ENCODE measurements at places on chromosomes 4 and X.
A peak's percentile ranks its signal among the peaks of the same experiment; 100 is the strongest.

DNA sequence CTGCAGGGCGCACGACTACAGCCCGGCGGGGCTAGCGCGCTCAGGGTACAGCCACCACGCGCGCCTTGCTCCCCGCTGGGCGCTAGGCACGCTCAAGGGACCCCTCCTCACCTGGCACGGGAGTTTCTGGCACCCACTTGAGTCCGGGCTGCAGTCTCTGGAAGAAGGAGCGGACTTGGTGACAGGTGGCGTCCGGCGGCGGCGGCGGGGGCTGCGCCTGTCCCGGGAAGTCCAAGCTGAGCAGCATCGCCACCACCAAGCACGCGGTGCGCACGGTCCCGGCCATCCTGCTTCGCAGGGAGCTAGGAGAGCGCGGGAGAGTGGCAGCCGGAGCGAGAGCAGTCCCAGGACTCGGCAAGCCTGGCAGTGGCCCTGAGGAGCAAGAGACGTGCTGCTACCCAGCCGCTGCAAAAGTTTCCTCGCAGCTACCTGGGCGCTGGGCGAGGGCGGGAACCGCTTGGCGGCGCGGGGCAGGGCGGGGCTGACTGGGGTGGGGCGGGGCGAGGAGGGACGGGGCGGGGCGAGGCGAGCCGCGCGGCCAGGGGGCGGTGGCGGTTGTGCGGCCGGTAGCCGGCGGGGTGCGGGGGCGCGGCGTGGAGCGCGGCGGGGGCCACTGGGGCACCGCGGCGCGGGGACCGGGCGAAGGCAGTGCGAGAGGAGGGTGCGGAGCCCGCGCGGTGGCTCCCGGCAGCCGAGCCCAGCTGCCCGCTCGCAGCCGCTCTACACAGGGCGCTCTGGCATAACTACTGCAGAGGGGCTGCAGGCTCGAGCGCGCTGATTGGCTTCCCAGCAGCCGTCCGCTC, at the start of gene GPC3:
Gene GPC3 (minus strand): TSS at position 431 of the 803 bp plus-strand sequence.
- DNase-seq = no peak

DNA sequence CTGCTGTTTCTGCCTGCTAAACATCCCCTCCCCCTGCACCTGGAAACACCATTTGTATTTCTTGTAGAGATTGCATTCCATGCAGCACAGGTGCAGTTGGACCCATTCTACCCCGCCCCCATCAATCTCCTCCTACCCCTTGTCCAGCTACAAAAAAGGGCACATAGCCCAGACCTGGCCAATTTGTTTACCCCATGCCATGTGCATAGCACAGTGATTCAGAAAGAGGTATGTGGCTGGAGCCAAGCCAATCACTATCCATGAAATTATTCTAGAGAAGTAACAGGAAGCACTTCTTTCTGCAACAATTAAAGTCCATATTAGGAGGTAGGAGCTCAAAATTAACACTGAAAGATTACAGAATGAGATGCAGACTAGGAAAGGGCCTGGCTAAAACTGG, 20.2 kb upstream of the TMEM184C start:
- DNase-seq = no peak

GRCh38 chrX:7372825-7373525, 225.0 kb upstream of the PUDP start:
- DNase-seq = no peak

DNA sequence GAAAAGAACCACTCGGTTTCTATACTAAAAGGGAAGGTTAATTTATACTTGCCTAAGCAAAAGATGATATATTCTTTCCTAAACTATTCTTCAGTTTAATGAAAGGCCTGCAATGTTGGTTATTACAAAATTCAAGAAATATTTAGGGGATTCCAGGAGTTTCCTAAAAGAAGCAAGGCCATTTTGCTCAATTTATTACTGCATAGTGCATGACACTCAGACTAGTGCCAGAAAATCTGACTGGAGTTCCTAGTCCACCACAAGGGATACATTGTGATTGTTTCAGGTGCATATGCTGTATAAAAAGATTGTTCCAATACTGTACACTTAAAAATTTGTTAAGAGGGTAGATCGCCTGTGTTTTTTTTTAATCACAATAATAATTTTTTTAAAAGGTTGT, 78.7 kb downstream of the CAPN6 start:
- no peak for DNase-seq

DNA sequence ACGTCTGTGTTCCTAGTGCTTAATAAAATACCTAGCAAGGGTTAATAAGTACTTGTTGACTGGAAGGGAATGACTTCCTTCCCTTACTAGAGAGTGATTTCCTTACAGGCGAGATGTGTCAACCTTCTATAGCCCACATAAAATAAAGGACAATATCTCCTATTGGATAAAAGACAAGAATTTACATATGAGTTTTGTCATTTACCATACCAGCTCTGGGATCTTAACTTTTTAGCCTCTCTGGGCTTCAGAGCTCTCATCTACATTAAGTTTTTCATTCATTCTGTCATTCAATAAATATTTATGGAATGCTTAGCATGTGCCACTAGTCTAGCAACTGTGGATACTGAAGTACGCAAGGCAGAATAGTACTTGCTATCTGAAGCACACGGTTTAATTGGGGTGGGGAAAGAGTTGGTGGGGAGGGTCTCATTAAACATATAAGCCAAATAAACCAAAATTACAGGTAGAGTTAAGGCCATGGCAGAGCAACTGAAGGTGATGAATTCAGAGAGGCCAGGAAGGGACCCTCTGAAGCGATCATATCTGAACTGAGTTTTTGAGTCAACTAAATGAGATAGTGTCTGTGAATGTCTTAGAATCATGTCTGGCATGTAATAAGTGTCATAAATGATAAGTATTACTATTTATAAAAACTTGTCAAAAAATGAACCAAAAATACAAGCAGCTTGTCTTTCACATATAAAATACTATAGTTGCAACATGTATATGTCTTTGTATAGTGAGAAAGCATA, 91.6 kb upstream of the BMP2K start:
- no peak for DNase-seq

DNA sequence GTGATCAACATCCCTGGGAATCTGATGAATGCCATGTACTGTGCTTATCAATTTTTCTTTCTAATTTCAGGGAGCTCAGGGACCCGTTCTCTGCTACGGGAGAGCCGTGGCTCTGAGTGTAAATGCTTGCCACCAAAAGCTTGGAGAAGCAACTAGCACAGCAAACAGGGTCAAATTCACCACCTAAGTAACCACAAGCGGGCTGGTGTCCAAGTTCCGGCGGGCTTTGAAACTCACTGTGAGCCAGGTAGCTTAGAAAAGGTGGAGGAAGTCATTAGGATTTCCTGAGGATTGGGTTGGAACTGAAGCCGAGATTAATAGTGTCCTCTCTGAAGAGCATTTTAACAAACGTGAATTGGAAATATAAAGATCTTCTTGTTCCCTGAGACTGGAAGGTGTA, 87.2 kb downstream of the CLDN34 start:
- no peak for DNase-seq

- DNase-seq = no peak
Observed at GRCh38 chrX:151722241-151722846, 6.5 kb downstream of the FATE1 start.

- DNase-seq = no peak
Observed at GRCh38 chr4:8132947-8133705, 25.5 kb downstream of the ABLIM2 start.

GRCh38 chr4:142407596-142407995, 438.5 kb downstream of the INPP4B start:
- DNase-seq = no peak

GRCh38 chr4:77433418-77433733, 172.2 kb upstream of the CXCL13 start:
- DNase-seq = no peak

GRCh38 chr4:185716577-185717376, 95.2 kb downstream of the SORBS2 start:
- no peak for DNase-seq

DNA sequence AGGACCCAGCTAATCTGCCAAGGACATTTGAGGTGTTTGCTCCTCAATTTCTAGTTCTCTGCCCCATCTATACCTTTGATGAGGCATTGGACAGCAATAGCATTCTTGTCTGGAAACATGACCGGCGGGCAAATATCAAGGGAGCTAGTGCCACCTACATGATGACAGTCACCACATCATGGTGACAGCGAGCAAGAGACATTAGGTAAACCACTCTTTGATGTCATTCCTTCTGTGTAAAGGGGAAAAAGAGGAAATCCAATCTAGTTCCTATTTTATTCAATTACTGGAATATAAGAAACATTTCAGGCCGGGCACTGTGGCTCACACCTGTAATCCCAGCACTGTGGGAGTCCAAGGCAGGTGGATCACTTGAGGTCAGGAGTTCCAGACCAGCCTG, 20.7 kb upstream of the IL13RA1 start:
- no peak for DNase-seq

DNA sequence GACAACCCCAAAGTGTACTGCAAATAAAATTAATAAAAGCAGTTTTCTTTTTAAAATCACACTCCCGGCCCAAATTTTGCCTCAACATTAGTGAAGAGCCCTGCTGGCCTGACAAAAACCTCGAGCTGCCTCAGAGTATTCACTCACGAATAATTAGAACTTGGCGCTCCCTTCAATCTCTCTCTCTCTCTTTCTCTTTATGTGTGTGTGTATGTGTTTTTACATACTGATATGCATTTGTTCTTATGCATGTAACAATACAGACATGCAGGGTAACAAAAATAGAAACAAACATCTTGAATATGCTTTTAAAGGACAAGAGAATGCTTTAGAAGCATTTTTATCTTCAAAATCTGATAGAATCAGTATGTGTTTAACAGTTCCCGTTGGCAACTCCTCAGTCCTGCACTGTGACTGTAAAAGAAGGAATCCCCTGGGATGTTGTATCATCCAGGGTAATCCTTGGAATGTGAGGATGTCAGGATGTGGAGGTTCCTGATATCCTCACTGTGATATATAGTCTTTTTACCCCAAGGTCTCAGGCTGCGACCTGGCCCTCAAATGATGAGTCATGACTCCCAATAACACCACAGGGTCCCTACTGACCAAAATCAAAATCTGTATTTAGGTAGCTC, 53.0 kb downstream of the PTCHD1 start:
- DNase-seq = no peak

GRCh38 chrX:101040197-101040596, 11.7 kb downstream of the TRMT2B start:
- DNase-seq = no peak

GRCh38 chr4:55554453-55555030, 7.8 kb upstream of the CLOCK start:
- no peak for DNase-seq

GRCh38 chr4:163540977-163541376, 46.5 kb downstream of the TMA16 start:
- DNase-seq = no peak

DNA sequence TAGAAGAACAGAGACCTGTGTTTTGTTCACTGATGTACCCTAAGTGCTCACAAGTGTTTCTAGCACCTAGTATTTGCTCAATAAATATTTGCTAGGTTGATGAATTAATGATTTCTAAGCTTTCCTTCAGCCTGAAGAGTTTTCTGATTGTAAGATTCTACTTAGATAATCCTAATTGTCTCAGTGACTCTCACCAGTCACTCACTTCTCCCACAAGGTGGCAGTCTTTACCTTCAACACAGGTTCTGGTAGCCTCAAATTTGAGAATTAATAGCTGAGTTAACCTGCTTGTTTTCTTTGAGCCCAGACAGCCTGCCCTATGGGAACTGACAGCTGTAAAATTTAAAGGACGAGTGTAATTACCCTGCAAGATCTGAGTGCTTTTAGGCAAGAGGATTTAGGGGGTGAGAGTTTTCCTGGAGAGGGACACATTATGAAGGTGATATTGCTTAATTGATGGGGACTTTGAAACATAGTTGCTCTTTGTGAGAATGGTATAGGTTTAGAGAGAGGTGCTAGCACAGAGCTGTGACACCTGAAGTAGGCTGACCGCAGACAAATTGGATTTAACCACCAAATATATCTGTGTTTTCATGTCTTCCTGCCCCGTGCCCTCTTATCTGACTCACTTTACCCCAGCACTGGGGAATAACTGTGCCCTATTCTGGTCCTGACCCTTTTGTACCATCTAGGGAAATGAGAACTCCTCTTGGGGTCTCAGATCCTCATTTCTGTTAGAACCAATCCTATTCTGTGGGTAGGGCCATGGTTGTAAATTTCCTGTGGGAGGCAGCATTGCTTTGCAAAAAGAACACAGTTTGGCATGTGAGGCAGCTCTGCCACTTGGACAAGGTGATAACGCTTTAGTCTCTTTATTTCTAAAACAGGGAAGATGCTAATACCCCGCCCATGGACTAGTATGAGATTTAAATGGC, 27.7 kb downstream of the CD38 start:
- no peak for DNase-seq

DNA sequence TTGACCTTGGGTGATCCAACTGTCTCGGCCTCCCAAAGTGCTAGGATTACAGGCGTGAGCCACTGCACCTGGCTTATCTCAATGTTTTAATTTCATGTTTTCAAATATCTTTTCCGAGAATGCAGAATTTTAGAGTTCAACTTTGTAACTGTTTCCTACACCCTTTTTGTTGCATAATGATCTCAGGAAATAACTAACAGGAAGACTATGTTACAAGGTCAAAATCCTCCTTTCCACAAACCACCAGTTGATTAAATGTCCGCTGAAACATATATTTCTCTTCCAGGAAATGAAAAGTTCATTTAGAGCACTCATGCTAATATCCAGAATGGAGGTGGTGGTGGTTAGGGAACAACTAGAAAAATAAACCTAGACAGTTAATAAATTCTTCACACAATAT, 377.8 kb downstream of the PPP4R3C start:
- no peak for DNase-seq

DNA sequence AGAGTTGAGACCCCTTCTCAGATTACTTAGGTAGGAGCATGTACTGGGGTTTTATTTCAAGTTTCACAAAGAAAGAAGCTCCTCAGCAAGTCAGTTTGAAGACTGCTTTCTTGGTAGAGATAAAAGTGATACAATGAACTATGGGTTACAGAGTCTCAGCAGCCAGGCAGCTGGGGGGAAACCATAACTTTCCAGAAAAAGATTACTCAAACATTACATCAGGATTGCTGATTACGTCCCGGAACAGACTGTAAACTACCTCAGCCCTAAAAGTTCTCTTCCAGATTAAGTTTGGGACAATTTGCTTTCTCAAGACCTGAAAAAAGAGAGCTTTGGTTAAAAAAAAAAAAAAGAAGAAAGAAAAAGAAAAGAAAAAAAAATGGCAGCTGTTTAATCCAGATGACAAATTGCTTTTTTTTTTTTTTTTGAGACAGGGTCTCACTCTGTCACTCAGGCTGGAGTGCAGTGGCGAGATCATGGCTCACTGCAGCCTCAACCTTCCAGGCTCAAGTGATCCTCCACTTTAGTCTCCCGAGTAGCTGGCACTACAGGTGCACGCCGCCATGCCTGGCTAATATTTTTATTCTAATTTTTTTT, 16.6 kb downstream of the SAT1 start:
- no peak for DNase-seq

- peak; percentile 15 for DNase-seq
Observed at GRCh38 chr4:53929955-53930798, 134.2 kb downstream of the CHIC2 start.
